ENCODE measurements at places on chromosomes 4 and X.
A peak's percentile ranks its signal among the peaks of the same experiment; 100 is the strongest.

DNA sequence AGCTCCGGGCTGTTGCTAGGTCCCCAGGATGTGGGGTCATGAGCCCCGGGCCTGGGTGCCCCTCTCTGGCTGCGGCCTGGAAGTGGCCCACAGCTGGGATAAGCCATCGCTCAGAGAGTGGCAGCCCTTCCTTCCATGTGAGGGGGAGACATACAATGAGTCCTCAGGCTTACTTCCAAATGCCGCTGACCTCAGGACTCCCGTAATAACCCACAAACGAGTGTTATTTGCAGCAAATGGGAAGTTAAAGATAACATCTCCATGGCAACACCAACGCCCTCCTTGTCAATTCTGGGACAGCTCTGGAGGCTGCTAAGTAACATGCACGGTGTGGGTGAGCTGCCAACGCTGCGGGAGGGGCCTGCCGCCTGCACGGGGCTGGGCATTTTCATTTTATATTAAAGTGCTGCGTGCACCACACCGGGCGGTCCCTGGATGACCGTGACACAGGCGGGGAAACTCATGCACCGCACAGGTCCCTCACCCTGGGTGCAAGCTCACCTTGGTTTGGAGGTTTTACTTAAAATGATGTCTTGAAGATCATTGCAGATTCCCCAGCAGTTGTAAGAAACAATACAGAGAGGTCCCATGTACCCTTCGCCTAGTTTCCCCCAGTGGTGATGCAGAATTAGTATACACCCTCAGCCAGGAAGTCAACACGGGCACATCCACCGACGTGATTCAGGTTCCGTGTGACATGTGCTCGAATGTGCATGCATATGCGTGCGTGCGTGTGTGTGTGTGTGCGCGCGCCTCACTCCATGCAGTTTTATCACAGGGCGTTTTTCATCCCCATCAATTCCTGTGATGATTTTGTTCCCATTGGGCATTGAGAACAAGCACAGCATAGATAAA lies 79.4 kb downstream of the ABLIM2 start:
- DNase-seq: no peak

- no peak for DNase-seq
These were observed 9.1 kb downstream of the OCRL start for GRCh38 chrX:129549124-129549523.

- DNase-seq: no peak
These were observed 8.8 kb upstream of the NKX3-2 start for GRCh38 chr4:13553081-13553480.

GRCh38 chrX:19906293-19906692 lies 18.9 kb upstream of the SH3KBP1 start:
- no peak for DNase-seq

DNA sequence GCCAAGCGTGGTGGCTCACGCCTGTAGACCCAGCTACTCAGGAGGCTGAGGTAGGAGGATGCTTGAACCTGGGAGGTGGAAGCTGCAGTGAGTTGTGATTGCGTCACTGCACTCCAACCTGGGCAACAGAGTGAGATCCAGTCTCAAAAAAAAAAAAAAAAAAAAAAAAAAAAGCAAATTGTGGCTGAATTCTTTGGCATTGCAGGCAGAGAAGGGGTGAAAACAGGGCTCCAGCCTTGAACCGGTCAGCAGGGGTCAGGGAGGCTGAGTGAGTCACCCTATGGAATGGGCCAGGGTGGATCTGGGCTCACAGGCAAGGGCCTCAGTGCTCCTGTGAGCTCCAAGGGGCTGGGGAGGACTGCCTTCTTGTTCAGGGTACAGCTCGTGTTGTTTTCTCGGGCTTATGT lies 13.2 kb upstream of the FAM3A start:
- no peak for DNase-seq

DNA sequence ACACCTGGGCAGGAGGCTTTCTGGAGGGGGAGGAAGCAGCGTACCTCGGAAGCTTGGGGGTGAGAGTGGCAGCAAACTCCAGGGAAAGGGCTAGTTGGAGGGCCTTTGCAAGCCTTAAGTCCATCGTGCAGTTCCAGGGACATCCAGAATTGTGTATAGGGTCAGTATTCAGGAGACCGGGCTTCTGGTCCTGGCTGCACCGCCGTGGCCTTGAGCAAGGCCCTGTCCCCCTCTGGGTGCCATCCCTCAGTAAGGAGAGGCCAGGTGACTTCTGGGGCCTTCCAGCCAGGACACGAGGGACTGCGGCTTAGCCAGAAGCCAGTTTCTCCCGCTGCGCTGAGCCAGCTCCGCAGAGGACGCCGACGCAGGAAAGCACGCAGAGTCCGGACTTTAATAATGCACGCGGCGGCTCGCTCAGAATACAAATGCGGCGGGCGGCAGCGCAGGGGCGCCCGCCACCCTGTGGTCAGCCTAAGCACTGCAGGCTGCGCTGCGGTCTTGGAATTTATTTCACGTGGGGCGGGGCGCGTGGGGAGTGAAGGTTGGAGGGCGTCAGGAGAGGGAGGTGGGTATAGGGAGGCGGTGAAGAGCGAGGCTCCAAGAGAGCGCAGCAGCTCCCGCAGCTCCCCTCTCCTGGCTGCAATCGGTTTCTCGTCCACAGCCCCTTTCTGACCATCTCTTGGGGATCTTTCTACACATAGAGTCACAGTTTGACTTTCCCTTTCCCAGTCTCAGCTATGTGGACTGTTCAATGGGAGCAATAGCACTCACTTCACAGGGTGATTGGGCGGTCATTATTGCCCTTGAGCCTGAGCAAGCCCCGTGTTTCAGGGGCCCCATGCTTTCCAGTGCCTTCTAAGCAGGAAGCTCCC lies 94.1 kb upstream of the GPR50 start:
- peak; percentile 27 for DNase-seq

- no peak for DNase-seq
These were observed 600.3 kb downstream of the SPRY1 start for GRCh38 chr4:123996718-123997510.

- DNase-seq: no peak
These were observed 53.8 kb upstream of the GPR78 start for GRCh38 chr4:8526363-8526855.

DNA sequence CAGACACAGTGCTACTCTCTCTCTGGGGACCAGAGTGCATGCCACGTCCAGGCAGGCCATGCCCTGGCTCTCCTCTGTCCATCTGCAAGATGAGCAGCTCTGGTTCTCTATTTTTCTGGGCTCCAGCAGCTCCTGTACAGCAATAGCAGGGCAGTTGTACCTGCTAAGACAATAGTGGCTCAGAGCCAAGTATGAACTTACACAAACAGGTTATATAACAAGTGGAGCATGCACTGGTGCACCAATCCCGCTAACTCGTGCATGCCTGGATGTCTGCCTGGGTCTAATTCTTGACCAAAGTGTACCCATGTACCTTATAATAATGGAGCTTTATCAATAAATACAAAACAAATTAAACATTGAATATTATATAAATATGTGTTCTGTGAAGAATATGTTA lies 392.3 kb downstream of the CENPC start:
- no peak for DNase-seq

GRCh38 chr4:2364654-2365053 lies 53.8 kb downstream of the ZFYVE28 start:
- no peak for DNase-seq

DNA sequence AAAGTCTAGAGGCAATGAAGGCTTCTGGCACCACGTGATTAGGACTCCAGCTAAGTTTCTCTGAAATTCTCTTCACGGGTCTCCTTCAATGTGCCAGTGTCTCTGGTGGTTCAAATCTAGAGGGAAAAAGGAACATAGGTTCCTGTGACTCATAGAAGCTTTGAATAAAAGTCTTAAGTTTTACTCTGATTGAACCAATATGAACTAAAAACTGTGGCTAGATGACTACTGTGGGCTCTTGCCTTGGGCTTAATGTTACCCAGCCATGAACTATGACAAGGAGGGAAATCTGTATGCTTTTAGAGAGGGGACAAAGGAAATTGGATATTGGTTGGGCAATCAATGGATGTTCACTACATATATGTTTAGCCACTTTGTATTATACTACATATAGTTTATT lies 49.9 kb upstream of the TEX13D start:
- DNase-seq: no peak

DNA sequence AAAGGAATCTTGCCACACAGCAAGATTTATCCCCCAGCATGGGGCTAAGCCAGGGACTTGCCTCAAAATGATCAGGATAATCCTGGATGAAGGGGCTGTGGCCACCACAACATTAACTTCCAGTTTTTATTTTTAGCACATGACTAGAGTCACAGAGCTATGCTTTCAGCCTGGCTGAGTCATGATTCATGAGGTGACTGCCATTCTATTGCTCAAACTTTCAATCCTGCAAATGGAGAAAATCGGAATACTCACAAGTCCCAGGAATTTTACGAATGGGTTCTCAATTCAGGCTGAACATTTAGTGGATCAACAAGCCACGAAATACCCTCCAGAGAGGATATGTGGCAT lies 70.7 kb upstream of the HPGD start:
- DNase-seq: no peak

GRCh38 chrX:148540671-148541583 lies 40.5 kb downstream of the AFF2 start:
- DNase-seq: no peak

DNA sequence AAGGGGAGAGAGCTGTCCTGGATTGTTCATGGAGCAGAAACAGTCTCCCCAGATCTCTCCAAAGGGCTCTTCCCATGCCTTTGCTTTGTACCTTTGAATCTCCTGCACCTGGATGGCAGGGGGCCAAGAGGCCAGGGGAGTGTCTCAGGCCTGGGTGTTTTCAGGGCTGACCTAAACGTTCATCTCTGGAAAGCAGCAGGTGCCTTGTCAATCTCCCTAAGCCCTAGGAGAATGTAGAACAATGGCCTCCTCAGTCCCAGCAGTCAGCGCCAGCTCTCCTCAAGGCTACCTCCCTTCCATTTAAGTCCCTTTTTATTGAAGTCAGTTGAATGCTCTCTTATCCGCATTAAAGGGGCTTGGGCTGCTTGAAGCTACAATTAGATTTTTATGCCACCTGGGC lies 31.2 kb upstream of the NSUN7 start:
- DNase-seq: no peak

DNA sequence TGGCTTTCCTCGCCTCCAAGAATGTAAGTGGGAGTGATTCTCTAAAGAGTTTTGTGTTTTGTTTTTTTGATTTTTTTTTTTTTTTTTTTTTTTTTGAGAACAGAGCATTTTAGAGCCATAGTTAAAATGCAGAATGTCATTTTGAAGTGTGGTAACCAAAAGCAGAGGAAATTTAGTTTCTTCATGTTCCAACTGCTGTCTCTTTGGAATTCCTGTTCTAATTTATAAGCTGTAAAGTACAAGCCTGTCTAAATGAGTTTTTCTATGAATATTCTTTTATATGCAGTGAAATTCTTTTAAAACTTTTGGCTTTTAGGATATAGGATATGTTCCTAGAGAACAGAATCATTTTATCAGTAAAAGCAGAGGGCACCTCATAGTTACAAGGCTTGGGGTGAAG lies 74.2 kb downstream of the KIT start:
- no peak for DNase-seq

DNA sequence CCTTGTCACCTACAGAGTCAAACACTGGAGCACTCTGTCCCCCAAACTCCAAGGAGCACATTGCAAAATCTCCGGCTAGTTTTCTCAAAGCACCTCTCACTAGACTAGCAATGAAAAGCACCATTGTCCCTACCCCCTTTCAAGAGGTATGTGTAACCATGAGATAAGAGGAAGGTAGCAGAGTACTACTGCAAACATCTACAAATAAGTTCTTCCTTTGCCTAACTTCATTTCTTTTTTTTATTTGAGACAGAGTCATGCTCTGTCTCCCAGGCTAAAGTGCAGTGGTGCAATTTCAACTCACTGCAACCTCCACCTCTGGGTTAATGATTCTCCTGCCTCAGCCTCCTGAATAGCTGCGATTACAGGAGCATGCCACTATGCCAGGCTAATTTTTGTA lies 17.7 kb downstream of the PPP4R3C start:
- DNase-seq: no peak

DNA sequence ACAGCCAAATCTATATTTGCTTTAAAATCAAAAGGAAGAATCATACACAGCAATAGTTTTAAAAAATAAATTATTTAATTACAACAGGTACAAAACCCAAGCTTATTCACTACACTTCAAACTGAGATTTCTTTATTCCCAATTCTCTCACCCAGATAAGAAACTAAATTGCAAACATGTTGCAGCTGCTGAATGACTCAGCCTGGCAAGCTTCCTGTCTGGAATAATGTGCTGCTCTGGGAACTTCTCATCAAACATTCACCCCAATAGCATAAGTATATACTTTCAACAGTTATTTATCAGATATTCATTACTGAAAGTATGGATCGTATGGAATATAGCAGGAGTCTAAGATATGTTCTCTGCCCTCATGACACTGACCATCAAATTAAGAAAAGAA lies 43.0 kb upstream of the GABRA2 start:
- DNase-seq: no peak

GRCh38 chr4:41426539-41426938 lies 111.4 kb upstream of the LIMCH1 start:
- no peak for DNase-seq

GRCh38 chrX:5163663-5164062 lies 1065.0 kb downstream of the NLGN4X start:
- no peak for DNase-seq

DNA sequence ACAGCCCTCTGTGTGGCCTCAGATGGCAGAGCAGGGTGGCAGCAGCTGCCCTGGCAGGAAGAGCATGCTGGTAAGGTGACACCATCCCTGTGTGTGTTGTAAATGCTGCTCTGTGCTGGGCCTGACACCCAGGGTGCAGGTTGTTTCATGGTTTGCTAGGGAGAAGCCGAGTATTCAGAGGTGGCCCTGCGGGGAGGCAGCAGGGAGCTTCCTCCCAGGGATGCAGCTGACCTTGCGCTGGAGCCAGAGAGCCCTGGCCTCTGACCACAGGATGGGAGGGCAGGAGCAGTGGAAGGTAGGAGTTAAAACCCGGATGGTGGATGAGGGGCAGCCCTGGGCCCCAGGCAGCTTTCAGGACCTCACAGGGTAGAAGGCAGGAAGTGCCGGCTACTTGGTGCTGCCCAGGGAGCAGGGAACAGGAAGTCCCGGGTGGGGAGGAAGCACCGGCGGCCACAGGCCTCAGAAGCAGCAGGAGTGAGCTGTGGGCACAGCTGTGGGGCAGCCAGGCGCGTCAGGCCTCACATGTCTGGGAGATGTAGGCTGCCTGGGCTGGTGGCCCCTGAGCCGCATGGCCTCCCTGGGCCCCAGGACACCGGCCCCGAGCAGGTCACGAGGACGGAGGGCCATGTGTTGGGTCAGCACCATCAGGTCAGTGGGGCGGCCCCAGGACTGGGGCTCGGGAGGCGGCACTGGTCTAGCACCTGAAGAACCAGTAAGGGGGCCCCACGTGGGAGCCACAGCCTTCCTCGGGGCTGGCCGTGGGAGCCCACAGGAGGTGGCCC lies 19.1 kb downstream of the SH3BP2 start:
- no peak for DNase-seq

DNA sequence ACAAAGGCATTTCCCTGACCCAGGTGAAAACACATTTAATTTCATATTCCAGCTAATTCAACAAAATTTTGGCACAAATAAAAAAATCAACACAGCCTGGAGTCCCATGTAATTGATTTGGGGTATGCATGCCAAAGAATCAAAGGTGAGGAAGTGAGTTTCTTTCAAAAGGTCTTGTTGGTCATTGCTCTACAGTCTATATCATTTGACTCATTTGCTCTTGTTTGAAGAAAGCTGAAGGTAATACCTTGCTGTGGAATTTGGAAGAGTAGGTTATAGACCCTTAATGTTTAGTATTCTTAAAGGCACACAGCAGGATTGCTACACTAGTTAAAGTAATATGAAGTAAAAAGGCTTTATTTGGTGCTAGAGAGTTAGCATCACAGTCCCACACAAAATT lies 25.4 kb downstream of the COL4A6 start:
- no peak for DNase-seq

All from NCI-H1048 (cell line).